ENCODE measurements at places on chromosomes 4 and X. TPM values are rescaled to one million over a fixed set of nuclear protein-coding genes. Genes with fewer than 3 reads are reported as not detected.
A peak's percentile ranks its signal among the peaks of the same experiment; 100 is the strongest.

The ZNF81 gene
- 4.4 TPM for polyA plus RNA-seq

The RHOXF2B gene
- not detected for polyA plus RNA-seq

The TRIM75 gene
- polyA plus RNA-seq = not detected

The SPATA4 gene
- polyA plus RNA-seq = 0.18 TPM

The SGCB gene
- 20.9 TPM for polyA plus RNA-seq

The CT45A3 gene
- not detected for polyA plus RNA-seq

The TENM3 gene
- 4.8 TPM for polyA plus RNA-seq

The DCX gene
- not detected for polyA plus RNA-seq

The PGAM4 gene
- polyA plus RNA-seq = not detected

The GRPR gene
- 0.08 TPM for polyA plus RNA-seq

The SHROOM4 gene
- polyA plus RNA-seq = not detected

The SPANXA1 gene
- polyA plus RNA-seq = 0.18 TPM

DNA sequence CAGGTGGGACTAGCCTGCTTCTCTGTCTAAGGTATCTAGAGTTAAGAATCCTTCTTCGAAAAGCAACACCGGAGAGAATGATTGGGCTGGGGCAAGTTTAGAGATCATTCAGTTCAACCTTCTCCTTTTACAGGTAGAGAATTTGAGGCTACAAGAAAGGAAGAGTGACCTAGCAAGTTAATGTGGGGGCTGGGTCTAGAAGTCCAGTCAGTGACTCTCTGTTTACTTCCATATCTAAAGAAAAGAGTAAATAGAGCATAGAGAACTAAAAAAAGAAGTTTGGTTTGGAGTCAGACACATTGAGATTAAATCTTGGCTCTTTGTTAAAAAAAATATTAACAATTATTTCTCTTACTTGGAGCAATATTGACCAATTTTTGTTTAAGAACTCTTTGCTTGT, 64.1 kb upstream of the NPNT start:
- no peak for DNase-seq

GRCh38 chr4:163495900-163496299, 1.4 kb downstream of the TMA16 start:
- no peak for DNase-seq

DNA sequence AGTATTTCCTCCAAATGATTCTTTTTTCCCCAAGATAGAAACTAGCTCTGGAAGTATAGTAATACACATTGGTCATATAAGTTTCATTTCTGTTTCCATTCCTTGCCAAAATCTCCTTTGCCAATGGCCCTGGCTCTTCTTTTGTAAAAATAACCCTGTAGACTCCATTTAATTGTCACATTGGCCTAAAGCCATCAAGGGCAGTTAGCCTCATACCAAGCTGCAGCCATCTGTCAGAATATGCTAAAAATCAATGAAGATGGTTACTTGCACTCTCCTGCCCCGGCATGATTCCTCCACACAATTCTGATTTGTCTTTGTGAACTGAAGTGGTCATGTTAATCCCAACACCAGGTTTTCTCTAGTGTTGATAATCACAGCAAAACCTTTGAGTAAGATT, 380.5 kb downstream of the SH2D1A start:
- DNase-seq = no peak

DNA sequence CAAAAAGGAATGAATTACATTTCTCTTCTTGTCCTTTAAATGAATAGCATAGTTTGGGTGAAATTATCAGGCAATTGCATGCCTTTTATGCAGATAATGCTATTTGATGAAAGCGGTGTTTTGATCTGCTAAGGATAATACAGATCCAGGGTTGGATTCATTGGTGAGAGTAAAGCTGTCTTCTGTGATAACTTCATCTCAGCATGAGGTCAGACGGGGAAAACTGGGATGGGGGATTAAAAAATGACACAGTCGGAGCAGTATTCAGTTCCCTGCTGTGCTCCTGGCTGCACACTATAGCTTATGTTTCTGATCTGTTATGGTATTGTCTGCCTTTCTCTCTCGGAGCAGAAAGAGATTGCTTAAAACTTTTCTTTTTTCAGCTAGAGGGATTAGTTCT, 105.9 kb upstream of the TENM3 start:
- DNase-seq = no peak

DNA sequence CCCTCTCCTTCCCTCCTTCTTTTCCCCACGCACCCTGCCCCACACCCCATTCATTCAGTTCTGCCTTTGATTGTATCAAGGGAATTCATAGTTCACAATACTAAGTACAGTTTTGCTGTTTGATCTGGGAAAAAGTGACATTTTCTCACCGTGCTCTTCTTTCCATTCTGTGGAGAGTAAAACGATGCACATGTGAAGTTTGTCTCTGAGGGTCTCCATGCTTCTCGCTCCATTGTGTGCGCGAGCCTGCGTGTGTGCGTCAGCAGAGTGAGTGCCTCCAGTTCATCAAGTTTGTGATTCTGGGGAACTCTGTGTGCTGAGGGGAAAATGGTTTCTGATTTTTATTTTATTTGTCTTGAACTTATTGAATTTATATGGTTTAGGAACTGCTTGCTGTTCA, 1.9 kb downstream of the STK26 start:
- DNase-seq = no peak

DNA sequence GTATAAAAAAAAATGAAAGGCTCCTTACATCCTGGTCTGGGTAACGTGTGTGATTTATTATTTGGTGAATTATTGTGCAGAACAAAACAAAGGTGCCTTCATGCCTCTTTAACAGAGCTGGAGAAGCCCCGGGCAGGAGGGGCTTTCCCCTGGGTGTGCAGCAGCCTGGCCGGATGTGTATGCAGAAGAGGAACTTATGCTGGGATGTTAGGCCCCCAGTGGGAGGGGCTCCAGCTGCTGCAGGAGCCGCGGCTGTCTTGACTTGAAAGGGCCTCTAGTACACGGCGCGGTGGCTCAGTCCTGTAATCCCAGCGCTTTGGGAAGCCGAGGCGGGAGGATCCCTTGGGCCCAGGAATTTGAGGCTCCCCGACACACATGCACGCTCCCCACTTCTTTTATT, 16.0 kb downstream of the CCNQ start:
- no peak for DNase-seq

- DNase-seq = no peak
Measured at GRCh38 chrX:40245488-40246071, 147.8 kb upstream of the BCOR start.

GRCh38 chr4:84529169-84529751, 30.2 kb upstream of the NKX6-1 start:
- DNase-seq = peak; percentile 12

DNA sequence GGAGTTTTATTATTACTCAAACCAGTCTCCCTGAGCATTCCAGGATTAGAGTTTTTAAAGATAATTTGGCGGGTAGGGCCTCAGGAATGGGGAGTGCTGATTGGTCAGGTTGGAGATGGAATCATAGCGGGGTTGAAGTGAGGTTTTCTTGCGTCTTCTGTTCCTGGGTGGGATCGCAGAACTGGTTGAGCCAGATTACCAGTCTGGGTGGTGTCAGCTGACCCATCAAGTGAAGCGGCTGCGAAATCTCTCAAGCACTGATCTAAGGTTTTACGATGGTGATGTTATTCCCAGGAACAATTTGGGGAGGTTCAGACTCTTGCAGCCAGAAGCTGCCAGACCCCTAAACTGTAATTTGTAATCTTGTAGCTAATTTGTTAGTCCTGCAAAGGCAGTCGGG, 25.1 kb upstream of the SETD7 start:
- DNase-seq = no peak

- no peak for DNase-seq
Measured at GRCh38 chr4:3879681-3880614, 113.8 kb downstream of the ADRA2C start.

DNA sequence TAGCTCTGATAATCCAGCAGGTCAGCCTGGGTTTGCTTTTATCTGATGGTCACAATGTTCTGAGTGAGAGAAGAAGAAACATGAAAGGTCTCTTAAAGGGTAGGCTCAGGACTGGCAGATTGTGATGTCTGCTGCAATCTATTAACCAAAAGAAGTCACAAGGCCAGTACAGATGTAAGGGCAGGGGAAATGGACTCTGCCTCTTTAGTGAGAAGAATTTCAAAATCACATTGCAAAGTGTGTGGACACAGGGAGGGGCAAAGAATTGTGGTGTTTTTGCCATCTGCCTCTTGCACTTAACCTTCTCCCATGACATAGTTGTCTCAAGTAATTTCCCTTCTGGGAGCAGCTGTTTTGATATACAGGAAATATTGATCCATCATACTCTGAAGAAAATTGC, 40.9 kb downstream of the IL1RAPL1 start:
- DNase-seq = no peak

- DNase-seq = no peak
Measured at GRCh38 chr4:99690472-99690871, 32.8 kb upstream of the C4orf54 start.

GRCh38 chr4:139175646-139176301, 1.2 kb downstream of the ELF2 start:
- DNase-seq = no peak

DNA sequence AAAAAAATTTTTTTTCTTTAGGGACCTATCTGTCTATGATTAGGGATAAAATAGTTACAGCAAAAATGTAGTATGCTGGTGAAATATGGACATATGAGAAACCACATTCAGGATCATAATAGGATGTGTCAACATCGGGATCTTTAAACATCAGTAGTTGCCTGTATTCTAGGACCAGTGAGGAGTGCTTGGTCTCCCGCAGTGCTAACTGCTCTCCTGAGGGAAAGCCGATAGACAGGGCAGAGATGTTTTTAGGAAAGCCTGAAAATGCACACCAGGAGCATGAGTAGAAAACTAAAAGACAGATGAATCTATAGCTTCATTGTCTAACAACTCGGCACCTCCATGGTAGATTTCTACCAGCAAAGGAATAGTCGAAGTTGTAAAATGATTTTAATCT, 178.1 kb upstream of the SMIM31 start:
- no peak for DNase-seq

- no peak for DNase-seq
Measured at GRCh38 chr4:92825791-92826190, 522.0 kb downstream of the GRID2 start.

DNA sequence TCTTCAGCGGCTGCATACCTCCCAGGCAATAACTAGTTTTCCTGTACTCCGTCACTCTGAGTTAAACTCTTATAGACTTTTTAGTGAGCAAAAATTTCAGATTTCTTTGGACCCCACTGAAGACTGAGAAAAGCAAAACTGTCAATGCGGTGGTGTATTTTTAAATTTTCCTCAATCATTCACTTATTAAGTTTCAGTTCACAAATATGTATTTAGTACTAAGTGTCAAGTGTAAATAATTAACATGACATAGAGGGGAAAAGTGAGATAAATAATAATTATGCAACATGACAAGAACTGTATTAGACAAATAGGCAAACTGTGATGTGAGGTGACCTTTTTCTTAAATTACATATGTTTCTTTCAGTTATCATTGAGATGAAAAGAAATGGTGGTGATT, 124.4 kb downstream of the NAF1 start:
- no peak for DNase-seq

GRCh38 chr4:48266781-48267180, 2.9 kb downstream of the TEC start:
- no peak for DNase-seq

DNA sequence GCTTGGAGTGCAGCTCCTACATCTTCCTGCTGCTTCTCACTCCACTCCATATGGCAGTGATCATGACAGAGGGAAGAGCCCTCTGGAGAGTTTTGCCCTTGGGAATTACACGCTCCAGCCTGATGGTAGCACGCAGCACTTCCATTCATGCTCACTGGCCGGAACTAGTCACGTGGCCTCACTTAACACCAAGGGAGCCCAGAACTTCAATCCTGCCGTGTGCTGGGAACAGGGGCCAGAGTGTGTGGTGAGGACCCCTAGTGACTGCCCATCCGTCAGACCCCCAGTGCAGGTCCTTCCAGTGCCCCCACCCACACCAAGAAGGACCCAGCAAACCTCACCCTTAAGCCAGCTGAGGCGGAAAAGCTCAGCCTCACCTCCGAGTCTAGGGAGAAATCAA, 230.7 kb downstream of the EVC2 start:
- no peak for DNase-seq
